Stomach (tissue), 19 donors: ENCODE measurements at places on chromosomes 1 and 21.

GRCh38 chr1:228697207-228698016, 37.9 kb upstream of the RHOU start:
- peak; percentile 78 for DNase-seq

DNA sequence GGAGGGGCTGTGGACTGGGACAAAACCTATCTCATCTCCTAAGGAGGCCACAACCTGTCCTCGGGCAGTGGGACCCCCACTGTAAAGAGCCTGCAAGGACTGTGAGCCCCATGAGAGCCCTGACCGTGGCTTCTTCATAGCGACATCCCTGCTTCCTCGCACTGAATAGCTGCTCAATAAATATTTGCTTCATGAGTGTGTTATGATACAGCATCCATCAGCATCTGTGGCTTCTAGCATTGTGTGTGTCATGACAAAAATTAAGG, 40.5 kb upstream of the CSF3R start:
- no peak for DNase-seq

- DNase-seq = no peak
These were observed 111.2 kb upstream of the CTTNBP2NL start for GRCh38 chr1:112284796-112285195.

- DNase-seq = no peak
These were observed 10.1 kb downstream of the JMJD4 start for GRCh38 chr1:227725046-227725445.

DNA sequence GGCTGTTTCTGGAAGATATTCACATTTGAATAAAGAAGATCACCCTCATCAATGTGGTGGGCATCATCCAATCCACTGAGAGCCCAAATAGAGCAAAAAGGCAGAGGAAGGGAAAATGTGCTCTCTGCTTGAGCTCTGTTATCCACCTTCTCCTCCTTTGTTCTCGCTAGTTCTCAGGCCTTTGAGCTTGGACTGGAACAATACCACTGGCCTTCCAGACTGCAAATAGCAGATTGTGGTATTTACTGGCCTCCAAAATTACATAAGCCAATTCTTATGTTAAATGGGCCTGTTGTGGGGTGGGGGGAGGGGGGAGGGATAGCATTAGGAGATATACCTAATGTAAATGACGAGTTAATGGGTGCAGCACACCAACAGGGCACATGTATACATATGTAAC, 219.3 kb downstream of the C1orf94 start:
- DNase-seq = no peak

- DNase-seq = no peak
These were observed 110.7 kb downstream of the RAVER2 start for GRCh38 chr1:64855557-64855956.

- no peak for DNase-seq
These were observed 10.3 kb upstream of the LEFTY1 start for GRCh38 chr1:225899044-225899925.

GRCh38 chr1:160101717-160102522, 3.5 kb upstream of the IGSF8 start:
- no peak for DNase-seq

DNA sequence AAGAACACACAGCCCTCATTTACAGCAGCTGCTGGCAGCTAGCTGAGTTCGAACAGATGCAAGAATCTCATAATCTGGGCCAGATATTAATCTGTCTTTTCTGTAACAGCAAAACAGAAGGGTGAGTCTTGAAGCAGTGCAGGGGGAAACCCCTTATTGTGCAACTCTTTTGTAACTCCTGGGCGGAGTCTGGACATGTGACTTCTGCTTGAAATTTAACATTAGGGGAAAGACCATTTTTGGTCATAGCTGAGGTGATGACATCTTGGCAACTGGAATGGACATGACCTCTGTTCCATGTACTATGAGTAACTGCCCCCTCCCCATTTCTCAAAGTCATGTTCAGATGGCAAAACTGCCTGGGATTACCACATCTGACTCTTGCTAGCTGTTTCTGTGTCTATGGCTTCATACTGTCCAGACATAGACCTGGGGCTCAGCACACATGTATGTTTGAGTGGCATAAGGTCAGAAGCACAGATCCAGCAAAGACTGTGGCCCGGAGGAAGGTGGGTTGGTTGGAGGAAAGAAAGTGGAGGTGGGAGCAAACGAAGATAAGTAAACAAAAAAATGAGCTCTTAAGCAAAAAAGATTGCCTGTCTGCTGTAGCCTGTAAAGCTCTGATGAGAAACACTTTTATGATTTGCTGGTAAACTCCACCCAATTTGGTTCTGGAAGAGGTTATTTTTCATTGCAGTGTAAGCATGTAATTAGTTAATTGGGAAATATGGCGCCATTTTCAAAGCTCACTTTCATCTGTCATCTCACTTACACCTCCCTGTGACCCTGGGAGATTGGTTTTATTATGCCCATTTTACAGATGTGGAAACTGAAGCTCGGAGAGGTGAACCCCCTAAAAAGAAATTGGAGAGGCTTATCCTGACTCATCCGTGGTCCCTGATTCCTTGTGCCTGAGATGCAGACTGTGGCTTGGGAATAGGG, 26.1 kb downstream of the ETS2 start:
- DNase-seq = peak; percentile 89

- no peak for DNase-seq
These were observed 31.0 kb upstream of the MED18 start for GRCh38 chr1:28297826-28298225.

GRCh38 chr1:114108751-114109255, 44.9 kb downstream of the SYT6 start:
- DNase-seq = no peak
